ENCODE measurements at places on chromosomes 11 and 22. TPM values are rescaled to one million over a fixed set of nuclear protein-coding genes. Genes with fewer than 3 reads are reported as not detected.

- no peak for DNase-seq
These were observed 40.8 kb downstream of the PDHX start for GRCh38 chr11:34957206-34957605.

GRCh38 chr22:23844739-23845202 lies 6.0 kb upstream of the DERL3 start:
- no peak for DNase-seq

DNA sequence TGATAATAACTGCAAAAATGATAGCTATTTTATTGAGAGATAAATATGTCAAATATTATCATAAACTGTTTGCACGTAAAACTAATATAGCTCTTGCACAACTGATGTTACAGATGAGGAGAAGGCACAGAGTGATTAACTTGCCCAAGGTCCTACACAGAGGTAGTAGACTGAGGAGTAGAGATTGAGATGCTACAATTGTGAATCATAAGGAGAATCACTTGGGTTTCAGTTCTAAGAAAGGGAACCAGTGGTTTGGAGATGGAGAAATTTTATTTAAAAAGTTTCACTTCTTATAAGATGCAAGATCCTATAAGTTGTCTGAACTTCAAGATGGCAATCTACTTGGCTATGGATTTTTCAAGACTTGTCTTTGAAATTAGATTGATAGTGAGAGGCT lies 224.8 kb upstream of the RAG2 start:
- DNase-seq = no peak

FOXRED1 gene
- 14.7 TPM for total RNA-seq

APOL1 gene
- total RNA-seq = 29.4 TPM

Data from fibroblast of the aortic adventitia (primary cell).